ENCODE measurements at places on chromosomes 13 and 19.

GRCh38 chr19:18520848-18521691 lies 800 bp downstream of the ELL start:
- no peak for DNase-seq

DNA sequence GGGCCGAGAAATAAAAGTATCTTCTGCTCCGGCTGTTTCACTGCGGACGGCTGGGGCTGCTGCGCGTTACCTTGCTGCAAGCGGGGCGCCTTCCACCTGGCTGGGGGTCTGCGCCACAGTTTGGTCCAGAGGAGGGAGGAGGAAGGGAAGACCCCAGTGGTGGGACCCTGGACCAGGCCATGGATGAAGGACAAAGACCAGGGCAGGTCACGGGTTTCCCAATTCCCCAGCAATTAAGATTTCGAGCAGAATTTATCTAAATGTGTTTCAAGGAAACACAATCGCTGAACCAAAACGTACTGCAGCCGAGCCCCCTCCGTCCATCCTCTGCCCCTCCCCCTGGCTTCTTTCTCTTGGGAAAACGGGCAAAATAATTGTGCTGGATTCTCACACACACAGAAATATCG lies 2.9 kb downstream of the SOX1 start:
- no peak for DNase-seq

DNA sequence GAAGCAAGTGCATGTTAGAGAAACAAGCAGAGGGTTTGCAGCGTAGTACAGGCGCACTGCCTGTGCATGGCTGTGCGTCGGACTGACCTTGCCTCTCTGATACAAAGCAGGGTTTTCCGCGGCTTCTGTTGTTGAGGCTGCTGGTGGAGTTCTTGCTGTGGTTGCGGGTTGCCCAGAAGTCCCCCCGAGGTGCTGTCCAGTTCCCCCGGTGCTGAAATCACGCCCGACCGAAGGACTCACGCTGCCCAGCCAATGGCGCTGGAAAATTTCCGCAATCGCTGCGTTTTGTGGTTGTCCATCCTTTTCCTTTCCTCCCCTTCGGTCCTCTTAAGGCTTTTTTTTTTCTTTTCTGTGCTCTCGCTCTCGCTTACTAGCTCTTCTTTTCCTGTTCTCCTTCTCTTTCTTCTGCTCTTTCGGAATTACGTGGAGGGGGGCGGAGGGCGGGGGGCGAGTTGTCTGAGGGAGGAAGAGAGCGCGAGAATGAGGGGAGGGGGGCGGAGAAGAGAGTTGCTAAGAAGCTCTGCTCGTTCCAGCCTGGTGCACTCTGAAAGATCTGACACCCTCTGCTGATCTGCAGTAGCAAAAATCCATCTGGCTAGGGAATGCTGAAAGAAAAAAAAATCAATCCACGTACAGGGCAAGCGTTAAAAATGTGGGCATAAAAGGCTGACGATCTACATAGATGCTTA lies at the start of gene SLITRK1:
SLITRK1 (minus strand) TSS at position 558 of the 689 bp plus-strand sequence. CDS start 967 bp downstream, outside the sequence.
- no peak for DNase-seq

GRCh38 chr13:39273953-39274738 lies 235.9 kb downstream of the NHLRC3 start:
- no peak for DNase-seq

GRCh38 chr13:60893801-60894200 lies 496.8 kb downstream of the TDRD3 start:
- DNase-seq = no peak

DNA sequence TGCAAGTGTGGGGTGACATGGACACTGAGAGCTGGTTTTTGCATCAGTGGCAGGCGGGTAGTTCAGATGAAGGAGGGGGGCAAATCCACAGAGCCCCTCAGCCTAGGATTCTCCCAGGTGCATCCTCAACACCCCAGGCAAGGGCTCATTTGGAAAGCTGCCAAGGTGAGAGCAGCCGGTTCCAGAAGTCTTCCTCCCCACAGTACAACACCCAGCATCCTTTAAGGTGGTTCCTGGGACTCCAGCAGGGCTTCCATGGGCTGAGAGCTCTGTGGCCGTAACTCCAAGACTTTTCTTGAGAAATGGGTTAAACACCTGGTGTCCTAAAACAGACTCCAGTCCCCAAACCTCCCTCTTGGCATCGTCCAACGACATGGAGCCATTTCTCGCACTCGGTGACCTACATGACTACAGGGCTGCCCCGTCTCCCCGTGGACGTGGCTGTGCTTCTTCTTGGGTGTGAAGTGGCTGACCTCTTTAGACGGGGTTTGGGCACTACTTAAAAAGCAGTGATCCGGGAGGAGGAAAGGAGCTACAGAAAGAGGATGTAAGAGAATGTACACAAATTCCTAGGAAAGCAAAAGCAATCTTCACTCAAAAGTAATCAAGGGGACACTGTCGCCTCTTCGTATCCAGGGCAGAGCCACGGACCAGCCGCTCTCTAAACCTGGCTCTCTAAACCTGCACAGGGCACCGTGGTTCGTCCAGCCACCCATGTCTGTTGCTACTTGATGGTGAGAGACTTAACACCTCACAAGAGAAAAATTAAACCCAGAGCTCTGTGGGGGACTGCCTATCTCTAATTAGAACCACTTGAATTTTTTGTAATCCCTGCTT lies 25.5 kb downstream of the RANBP3 start:
- no peak for DNase-seq

DNA sequence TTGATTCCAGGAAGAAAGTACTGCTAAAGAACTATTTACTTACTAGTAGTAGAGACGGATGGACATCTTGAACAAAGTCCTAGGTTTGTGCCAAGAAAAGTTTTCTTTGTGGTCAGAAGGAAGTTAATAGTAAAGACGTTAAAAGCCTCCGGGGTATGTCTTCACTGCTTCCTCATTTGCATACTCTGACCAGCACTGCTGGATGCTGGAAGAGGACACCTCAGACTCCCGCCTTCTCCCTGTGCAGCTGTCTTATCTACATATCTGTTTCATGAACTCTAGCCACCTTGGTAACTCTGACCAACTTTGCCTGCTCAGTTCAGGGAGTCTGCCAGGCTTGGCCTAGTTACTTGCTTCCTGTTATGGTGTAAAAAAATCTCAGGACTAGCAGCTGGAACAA lies 1109.1 kb upstream of the MIR17HG start:
- no peak for DNase-seq

DNA sequence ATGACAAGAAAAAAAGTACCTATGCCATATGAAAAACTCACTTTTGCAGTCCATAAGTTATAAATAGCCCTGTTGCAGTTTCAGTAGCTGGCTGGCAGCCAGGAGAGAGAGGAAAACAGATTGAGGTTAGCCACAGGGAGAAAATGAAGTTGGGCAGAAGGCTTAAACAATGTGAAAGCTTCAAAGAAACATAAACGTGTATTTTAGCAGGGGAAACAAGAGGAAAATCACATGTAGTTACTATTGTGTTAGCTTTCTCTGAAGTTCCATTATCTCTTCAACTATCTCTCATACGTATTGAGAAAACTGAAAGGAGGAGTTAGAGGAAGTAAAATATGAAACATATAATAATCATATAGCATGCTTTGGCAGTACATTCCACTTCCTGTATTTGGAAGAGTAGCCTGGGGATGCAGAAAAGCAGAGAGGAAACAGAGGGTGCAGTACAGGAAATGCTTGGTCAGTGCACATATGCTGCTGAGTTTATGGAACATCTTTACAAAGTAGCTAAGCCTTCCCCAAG lies 1551.1 kb downstream of the EFNB2 start:
- no peak for DNase-seq

- DNase-seq = no peak
Measured at GRCh38 chr13:22735011-22735995, 445.5 kb upstream of the SGCG start.

- no peak for DNase-seq
Measured at GRCh38 chr13:112903071-112903577, 65.9 kb upstream of the MCF2L start.

- no peak for DNase-seq
Measured at GRCh38 chr19:15178629-15179308, 22.0 kb downstream of the NOTCH3 start.

- DNase-seq = no peak
Measured at GRCh38 chr19:48292798-48293197, 22.9 kb downstream of the ZNF114 start.

DNA sequence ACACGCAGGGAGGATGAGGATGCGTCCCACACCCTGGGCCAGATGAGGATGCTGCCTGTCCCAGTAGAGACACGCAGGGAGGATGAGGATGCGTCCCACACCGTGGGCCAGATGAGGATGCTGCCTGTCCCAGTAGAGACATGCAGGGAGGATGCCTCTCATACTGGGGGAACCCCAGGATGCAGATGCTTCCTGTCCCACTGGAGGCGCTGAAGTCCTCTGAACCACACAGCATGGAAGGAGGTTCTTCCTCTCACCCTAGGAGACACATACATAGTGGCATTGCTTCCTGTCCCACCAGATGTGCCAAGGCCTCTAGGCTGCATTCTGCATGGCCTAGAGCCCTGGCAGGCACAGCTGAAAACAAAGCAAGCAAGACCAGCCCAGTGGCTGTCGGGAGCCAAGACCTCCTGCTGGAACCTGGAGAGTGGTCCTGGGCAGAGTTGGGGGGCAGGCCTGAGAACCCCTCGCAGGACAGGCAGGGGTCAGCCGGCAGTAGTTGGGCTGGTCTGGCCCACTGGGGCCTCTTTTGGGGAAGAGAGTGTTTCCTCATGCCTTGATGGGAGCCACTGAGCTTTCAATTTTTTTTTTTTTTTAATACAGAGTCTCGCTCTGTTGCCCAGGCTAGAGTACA lies 4.3 kb downstream of the HPN start:
- no peak for DNase-seq

Measured in cortex of kidney (tissue), 1 donor.